Activated effector memory CD4-positive, alpha-beta T cell treated with Interleukin-2 at 50 U/mL for 16 hours (primary cell): ENCODE measurements at places on chromosomes 12 and 14.

GRCh38 chr12:43285159-43285598, 266.8 kb downstream of the ADAMTS20 start:
- DNase-seq: no peak

GRCh38 chr12:107610021-107610859, 75.4 kb upstream of the PWP1 start:
- DNase-seq: no peak

- DNase-seq: no peak
These were observed 13.4 kb downstream of the MARK3 start for GRCh38 chr14:103398427-103399195.

DNA sequence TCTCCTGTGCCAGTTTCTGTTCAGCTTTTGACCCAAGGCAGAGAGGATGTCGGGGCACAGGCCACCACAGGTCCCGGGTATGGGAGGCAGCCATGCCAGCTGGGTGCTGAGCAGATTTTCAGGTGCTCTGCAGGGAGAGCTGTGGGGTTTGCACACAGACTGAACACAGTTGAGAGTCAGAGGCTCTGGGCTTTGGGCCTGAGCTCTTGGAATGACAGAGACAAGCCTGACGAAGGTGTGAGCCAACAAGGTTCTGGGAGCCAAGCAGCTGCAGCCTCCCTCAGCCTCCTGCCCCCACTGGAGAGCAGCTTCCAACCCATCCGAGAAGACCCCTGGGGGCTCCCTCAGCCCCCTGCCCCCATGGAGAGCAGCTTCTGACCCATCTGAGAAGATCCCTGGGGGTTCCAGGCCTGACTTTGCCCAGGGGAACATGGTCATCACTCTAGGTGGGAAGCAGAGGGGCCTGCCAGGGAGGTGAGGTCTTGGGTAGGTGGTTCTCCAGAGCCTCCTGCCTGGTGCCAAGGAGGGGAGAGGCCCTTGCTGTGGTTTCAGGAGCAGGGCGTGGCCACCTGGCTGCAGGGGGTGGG, 13.8 kb downstream of the FBRSL1 start:
- no peak for DNase-seq

DNA sequence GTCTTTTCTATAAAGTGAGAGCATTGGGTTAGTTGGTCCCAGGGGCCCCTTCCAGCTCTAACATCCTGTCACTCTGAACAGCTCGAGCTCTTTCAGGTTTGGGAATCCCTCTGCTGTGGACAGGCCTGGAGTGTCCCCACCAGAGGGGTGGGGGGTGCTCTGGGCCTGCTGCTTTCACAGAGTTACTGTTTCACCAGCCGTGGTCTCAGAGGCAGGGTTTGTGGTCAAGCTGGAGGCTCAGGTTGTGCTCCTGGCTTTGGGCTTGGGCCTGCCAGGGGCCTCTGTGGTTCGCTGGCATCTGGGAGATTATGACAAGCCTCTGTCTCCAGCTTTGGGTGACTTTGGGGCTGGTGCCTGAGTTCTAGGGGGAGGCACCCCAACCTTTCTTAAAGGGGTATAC, 59.6 kb downstream of the FBXL14 start:
- DNase-seq: no peak

GRCh38 chr12:3668479-3669165, 84.3 kb downstream of the CRACR2A start:
- DNase-seq: no peak

GRCh38 chr12:106303202-106303820, 778 bp downstream of the TCP11L2 start:
- DNase-seq: peak; percentile 87

DNA sequence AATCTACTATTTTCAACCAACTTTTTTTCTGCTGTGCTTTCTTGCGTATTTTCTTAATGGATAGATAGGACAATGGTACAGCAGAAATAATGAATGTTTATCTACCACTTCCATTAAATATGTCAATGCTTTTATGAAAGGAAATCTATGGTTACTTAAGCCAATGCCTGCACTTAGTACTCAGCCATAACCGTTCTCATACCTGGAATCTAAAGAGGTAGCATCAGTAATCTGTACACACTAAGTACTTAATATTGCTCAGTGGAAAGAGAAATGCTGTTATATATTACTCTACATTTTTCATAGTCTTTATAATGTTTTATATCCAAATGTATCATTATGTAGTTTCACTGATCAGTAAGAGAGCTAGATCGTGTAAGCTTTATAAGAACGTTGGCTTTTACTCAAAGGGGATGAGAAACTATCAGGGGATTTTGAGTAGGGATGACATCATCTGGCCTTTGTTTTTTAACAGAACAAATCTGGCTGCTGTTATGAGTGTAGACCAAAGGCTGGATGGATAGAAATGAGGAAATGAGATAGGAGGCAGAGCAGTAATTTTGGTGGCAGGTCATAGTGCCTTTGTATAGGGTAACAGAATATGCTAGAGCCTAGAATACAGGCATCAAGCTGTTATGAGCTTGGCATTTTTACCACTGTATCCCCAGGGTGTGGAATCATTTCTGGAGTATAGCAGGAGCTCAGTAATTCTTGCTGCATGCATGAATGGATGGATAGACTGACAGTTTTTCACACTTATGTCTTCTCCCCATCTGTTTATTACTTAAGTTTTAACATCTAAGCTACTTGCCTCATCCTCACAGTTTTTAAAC, 34.0 kb downstream of the ALG10B start:
- no peak for DNase-seq

GRCh38 chr14:38868399-38869290, 234.4 kb downstream of the SEC23A start:
- no peak for DNase-seq

DNA sequence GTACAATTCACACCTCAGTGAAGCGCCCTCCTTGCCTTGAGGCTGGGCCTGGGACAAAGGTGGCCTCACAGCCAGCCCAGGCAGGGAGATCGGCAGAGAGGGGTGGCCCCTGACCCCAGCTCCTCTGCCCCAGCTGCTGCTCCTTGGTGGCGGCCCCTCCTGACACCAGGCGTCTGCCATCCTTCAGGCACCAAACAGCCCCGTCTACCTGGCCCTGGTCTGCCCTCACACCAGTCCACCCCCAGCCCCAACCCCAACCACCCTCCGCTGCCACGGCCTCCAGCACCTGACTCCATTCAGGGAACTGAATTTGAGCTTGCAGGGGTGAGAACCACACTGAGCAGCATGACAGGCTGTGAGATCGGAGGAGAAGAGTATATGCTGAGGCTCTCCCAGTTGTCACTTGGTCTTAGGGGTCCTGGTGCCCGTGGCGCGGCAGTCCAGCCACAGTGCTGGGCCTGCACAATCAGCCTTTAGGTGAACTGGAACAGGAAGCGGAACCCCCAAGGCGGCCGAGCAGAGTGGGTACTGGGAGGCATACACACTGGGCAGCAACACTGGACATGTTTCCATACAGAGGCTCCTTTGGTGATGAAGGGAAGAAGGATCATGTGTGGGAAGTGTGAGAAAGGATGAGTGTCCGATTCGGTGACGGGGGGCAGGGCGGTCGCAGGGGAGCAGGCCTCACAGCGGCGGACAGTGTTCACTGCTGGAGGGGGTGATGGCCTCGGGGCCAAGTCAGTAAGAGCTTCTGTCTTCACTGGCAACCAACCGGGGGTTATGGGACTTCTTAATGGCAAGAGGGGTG, 18.7 kb downstream of the ZFYVE21 start:
- DNase-seq: no peak

GRCh38 chr14:80805136-80805535, 136.4 kb downstream of the CEP128 start:
- DNase-seq: no peak

DNA sequence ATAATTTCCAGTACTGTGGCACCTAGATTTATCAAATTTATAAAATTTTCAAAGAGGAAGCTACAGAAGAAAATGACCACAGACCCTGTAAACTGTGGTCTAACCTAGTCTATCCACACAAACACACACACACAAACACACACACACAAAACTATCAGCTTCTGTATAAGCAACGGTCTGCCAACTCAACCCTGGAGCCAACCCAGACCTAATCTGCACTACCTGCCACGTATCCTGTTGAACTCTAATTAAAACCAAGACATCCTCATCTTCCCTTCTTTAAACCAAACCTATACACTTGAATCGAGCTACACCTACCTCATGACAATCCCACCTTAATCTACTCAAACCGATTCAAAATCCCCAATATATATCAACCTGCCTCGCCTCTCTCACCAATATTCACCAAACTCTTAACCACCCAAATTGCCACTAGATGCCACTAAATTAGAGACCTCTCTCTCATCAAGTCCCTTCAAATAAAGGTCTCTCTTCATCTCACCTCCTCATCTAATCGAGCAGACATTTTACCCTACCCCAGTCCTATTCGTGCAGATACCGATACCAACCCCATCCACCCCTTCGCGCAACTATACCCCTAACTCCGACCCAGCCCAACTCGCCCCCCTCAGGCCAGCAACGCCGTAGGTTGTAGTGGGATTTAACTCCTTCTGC, 808 bp downstream of the ACIN1 start:
- DNase-seq: no peak

GRCh38 chr12:49137476-49137875, 6.3 kb upstream of the TUBA1B start:
- no peak for DNase-seq

DNA sequence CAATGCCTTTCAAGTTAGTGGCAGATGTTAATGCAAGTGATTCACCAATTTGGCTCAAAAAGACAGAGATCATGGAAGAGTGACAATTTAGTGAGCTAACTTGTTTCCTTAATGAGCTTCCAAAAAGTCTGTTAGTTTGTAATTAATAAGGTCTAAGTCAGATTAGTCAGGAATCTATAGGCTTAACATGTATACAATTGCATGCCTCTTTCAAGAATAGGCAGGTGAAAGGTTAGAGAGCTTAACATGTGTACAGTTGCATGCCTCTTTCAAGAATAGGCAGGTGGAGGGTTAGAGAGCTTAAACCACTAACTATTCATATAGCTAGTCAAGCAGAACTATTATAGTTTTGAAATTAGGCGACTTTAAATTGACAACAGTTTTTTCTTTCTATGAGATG, 663.8 kb downstream of the C12orf50 start:
- no peak for DNase-seq

DNA sequence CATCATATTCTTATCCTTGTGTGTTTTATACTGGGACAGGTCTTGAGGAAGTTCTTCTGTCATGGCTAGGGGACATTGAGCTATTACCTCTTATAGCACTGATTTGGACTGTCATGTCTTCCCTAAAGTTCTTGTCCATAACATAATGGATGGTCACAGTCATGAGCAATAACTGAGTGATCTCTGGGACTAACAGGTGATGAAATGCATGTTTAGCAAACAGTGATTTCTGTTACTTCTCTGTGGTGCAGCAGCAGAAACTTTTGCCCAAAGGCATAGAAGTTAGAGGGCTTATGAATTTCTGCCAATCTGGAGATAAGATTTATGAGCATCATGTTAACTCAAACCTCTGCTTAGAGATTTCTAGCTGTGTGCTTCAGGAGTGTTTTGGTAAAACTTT, 5.9 kb downstream of the ADIPOR2 start:
- no peak for DNase-seq

GRCh38 chr12:65343801-65344200, 65.3 kb downstream of the MSRB3 start:
- no peak for DNase-seq

DNA sequence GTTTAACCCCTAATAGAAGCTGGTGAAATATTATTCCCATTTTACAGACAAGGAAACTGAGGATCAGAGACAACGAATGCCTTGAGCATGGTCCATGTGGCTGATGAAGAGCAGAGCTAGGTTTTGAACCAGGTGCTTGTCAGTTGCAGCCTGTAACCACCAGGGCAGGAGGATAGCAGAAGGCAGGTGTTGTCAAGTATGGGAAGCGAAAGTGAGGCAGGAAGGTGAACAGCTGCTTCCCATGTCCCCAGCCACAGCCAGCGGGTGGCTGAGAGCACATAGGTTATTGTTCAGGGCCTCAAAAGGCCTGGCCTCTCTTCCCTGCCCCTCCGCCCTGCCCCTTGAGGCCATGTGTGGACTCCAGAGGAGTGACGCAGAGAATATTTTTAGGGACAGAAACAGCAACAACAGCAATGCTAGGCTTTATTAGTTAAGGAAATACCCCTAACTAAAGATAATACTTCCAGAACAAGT, 39.6 kb downstream of the IQSEC3 start:
- DNase-seq: no peak

DNA sequence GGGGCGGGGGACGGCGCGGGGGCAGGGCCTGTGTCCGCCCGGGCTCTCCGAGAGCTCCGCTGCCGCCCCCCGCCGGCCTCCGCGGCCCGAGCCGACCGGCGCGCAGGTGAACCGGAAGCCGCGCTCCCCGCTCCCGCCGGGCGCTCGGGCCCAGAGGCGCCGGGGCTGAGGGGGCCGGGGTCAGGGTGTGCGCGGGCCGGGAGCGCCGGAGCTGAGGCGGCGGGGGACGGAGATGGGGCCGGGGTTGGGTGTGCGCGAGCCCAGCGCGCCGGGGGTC, 431 bp downstream of the HIP1R start:
- no peak for DNase-seq

DNA sequence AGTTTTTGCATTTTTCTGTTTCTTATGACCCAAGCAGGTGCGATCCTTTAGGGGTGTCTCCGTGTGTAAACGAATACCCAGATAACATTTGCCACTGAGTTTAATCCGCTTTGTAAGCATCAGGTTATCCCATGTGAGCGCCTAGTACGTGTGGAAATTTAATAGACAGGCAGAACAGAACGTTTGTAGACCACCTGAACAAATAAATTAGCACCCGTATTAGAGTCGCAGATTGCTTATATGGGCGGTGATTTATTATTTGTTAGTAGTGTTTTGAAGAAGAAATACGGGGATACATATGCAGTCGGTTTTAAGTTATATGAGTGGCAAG, 325 bp downstream of the C12orf60 start:
- no peak for DNase-seq

DNA sequence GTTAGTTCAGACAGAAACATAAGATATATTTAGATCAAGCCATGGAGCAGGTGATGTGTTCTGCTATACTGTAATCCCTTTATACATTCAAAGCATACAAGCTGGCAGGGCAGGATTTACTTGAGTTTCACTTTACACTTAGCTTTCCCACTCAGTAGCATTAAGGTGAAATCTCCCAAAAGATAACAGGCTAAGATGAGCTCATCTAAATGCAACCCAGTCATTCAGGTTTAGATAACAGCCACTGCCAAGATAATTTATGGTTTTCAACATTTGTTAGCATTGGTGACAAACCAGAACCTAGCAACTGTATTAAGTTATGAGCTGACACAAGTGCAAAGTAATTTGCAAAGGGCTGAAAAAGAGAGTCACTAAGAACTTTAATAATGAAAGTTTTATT, 925.1 kb upstream of the ATXN7L3B start:
- no peak for DNase-seq

GRCh38 chr14:51616724-51617409, 34.8 kb upstream of the FRMD6 start:
- DNase-seq: no peak
